ENCODE measurements at places on chromosomes 5 and 9. TPM values are rescaled to one million over a fixed set of nuclear protein-coding genes. Genes with fewer than 3 reads are reported as not detected.

Gene OBP2A
- not detected for total RNA-seq

Gene LEAP2
- total RNA-seq = 0.14 TPM

Gene ATG12
- 36.0 TPM for total RNA-seq

Gene DMXL1
- 33.7 TPM for total RNA-seq

Gene GABBR2
- 12.9 TPM for total RNA-seq

Gene SERF1B
- 5.3 TPM for total RNA-seq

Gene CCL21
- total RNA-seq = not detected

Gene EIF4EBP3
- 1.7 TPM for total RNA-seq

Gene SPATA6L
- total RNA-seq = 0.43 TPM

Gene CAVIN4
- 1.1 TPM for total RNA-seq

Gene ARHGEF39
- 0.09 TPM for total RNA-seq

Gene LCN1
- 0.65 TPM for total RNA-seq

Gene RBM22
- total RNA-seq = 15.2 TPM

Gene WNK2
- total RNA-seq = not detected

Gene SLC6A19
- not detected for total RNA-seq

Gene DMRT3
- not detected for total RNA-seq

Gene TMEM252
- total RNA-seq = not detected

Gene TMEM215
- total RNA-seq = not detected

Gene GCNT4
- total RNA-seq = 4.3 TPM

Gene ARRDC1
- 11.5 TPM for total RNA-seq

Gene STKLD1
- total RNA-seq = 0.55 TPM

Gene MSMP
- not detected for total RNA-seq

Gene DDX46
- total RNA-seq = 14.9 TPM

Gene GCNT1
- total RNA-seq = 30.0 TPM

Gene CARTPT
- not detected for total RNA-seq

Gene GPSM1
- total RNA-seq = 27.4 TPM

Gene RAI14
- total RNA-seq = 132 TPM

Gene SNCB
- total RNA-seq = not detected

Data from smooth muscle cell of bladder (primary cell).